IgD-negative memory B cell (primary cell): ENCODE measurements at places on chromosomes 12 and 14. TPM values are rescaled to one million over a fixed set of nuclear protein-coding genes. Genes with fewer than 3 reads are reported as not detected.

JDP2 gene
- polyA plus RNA-seq = 14.9 TPM

NEUROD4 gene
- not detected for polyA plus RNA-seq

C14orf39 gene
- not detected for polyA plus RNA-seq

CAPZA3 gene
- not detected for polyA plus RNA-seq

VTI1B gene
- polyA plus RNA-seq = 84.8 TPM

KIF26A gene
- not detected for polyA plus RNA-seq

CACNA2D4 gene
- polyA plus RNA-seq = 2.0 TPM

GDF3 gene
- polyA plus RNA-seq = not detected

RNASE9 gene
- polyA plus RNA-seq = not detected

LALBA gene
- not detected for polyA plus RNA-seq

CELA1 gene
- polyA plus RNA-seq = 0.58 TPM

P2RX7 gene
- 3.8 TPM for polyA plus RNA-seq

ARHGDIB gene
- polyA plus RNA-seq = 2,289 TPM

OR4K13 gene
- polyA plus RNA-seq = not detected

IAPP gene
- not detected for polyA plus RNA-seq

IGF1 gene
- 5.1 TPM for polyA plus RNA-seq

CCDC88C gene
- polyA plus RNA-seq = 30.5 TPM

GALNT6 gene
- 4.6 TPM for polyA plus RNA-seq

GSG1 gene
- polyA plus RNA-seq = not detected

SBNO1 gene
- 25.3 TPM for polyA plus RNA-seq

RIN3 gene
- polyA plus RNA-seq = 29.4 TPM

TMEM132C gene
- polyA plus RNA-seq = not detected

SERPINA3 gene
- not detected for polyA plus RNA-seq

ACOT4 gene
- 2.4 TPM for polyA plus RNA-seq

POTEG gene
- polyA plus RNA-seq = not detected

IQSEC3 gene
- not detected for polyA plus RNA-seq

TMEM253 gene
- not detected for polyA plus RNA-seq

HSPB8 gene
- polyA plus RNA-seq = not detected

LRP1-AS gene
- polyA plus RNA-seq = not detected

ZDHHC22 gene
- not detected for polyA plus RNA-seq

SLC6A13 gene
- not detected for polyA plus RNA-seq

EIF2S3B gene
- 0.41 TPM for polyA plus RNA-seq

MGAT4C gene
- not detected for polyA plus RNA-seq

TMBIM4 gene
- polyA plus RNA-seq = 324 TPM

HOXC13 gene
- polyA plus RNA-seq = not detected

ACVRL1 gene
- polyA plus RNA-seq = not detected

ELK3 gene
- polyA plus RNA-seq = 17.9 TPM

HECTD4 gene
- 6.8 TPM for polyA plus RNA-seq

CCDC38 gene
- not detected for polyA plus RNA-seq

TAS2R9 gene
- polyA plus RNA-seq = not detected

TARBP2 gene
- 20.8 TPM for polyA plus RNA-seq

SOAT2 gene
- not detected for polyA plus RNA-seq
